ENCODE measurements at places on chromosomes 5 and 9.

GRCh38 chr9:92745331-92745730 lies 19.3 kb downstream of the BICD2 start:
- no peak for DNase-seq

GRCh38 chr9:113541019-113541900 lies 77.7 kb downstream of the RGS3 start:
- DNase-seq = no peak

DNA sequence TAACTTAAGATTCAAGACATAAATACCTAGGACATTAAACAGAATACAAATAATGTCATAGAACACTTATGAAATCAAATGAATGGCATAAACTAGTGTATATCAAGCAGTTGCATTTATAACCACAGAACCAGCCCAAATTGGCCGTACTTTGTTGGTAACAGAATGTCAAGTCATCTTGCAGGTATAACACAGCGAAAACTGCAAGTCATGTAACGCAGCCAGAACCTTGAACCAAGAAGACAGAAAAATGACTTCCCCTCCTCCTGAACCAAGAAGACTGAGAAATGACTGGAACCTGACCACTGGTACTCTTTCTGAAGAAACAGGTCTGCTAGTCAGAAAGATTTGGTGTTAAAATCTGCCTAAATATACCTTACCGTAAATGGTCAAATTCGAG lies 38.9 kb downstream of the ANKRD31 start:
- DNase-seq = no peak

DNA sequence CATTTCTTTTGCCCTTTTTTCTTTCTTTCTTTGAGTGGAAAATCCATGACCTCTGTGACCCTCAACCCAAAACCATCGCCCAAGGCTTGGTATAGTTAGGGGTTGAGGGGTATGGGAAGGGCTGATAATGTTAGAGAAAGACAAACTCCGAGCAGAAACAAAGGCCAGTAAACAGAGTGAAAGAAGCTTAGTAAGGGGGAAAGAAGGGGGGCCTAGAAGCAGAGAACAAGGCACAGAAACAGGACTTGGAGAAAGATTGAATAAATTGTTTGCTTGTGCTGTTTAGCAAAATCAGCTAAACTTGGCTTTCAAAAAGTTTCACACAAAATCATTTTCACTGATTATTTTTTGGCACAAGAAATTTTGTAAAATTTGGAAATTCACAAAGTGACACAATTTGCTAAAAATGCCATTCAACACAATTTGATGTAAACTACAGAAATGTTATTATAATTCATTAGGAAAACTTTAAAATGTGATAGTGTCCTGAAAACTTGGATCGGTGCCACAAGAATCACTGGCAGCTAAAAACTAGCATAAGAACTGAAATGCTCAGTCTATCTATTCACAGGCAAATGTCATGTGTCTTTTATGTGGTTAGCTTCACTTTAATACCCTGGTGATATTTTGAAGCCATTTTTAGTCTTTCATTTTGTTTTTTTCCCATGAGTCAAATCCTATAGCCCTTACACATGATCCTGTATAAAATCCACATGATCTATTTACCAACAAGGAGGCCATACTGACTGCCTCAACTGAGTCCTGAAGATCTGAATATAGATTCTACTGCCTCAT lies 276.4 kb downstream of the NR2F1-AS1 start:
- DNase-seq = no peak

- no peak for DNase-seq
Observed at GRCh38 chr5:141863569-141864178, 14.5 kb downstream of the PCDH1 start.

DNA sequence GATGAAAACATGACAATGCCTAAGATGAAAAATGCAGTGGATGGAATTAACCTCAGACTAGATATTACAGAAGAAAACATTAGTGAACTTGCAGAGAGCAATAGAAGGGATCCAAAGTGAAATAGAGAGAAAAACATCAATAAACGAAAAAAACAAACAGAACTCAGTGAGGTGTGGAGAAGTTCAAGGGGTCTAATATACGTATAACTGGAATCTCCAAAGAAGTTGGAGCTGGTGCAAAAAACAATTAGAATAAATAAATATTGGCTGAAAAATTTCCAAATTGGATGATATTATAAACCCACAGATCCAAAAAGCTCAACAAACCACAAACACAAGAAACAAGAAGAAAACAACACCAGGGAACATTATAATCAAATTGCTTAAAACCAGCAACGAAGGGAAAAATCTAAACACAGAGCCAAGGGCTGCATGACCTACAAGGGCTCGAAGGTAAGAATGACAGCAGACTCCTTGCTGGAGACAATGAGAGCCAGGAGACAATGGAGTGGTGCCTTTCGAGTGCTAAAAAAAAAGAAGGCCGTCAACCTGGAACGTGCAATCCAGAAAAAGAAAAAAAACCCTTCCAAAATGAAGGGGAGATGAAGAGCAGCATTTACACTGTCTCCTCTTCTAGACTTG lies 11.8 kb downstream of the FAM163B start:
- DNase-seq = no peak

- no peak for DNase-seq
Observed at GRCh38 chr9:91693226-91693625, 256.8 kb downstream of the ROR2 start.

DNA sequence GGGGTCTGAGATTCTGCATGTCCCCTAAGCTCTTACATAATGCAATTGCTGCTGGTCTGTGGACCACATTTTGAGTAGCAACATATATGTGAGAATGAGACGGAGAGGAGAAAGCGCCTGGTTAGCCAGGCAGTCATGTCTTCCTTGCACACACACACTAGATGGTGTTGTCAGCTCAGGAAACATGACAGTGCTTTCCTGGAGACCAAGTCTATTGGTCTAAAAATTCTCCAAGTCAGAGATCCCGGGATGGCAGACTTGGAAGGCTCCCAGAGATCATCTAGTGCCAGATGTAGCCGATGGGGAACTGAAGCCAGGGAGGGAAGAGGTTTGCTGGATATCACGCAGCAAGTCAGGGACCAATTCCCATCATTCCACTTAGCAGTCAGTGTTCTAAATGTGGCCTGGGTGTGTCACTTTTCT lies 53.4 kb downstream of the GALNT12 start:
- peak; percentile 21 for DNase-seq

DNA sequence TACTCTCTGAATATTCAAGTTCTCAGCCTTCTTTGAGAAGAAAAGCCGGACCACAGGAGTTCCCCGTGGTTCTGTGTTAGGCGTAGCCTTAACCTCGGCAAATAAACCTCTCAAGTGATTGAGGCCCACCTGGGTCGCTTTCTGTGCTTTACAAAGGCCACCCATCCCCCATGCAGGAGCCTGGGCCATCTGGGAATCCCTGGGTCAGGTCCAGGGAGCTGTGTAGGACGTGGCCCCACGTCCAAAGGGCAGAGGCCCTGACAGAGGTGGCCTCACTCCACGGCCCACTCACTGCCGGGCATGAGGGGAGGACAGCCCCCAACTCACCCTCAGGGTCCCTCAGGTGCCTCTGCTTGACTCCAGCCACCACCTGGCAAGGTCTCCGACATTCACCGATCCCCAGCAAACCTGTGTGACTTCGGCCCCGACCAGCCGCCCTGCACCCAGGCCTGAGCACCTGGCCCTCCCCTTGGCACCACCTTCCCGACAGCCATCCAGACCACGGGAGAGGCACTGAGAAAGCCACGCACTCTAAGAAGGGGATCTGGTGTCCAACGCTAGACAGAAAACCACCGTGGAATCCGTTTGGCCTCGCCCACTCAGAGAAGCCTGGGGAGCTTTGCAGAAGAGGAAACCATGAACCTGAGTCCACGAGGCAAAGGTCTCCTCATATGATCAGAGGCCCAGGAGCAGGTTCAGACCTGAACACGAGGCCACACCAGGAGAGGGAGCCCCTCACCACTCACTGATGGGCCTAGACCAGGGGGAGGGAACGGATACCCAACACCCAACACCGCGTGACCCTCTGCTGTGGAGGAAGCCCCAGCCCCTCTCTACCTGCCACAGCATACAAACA lies 4.5 kb downstream of the SLC12A7 start:
- no peak for DNase-seq

DNA sequence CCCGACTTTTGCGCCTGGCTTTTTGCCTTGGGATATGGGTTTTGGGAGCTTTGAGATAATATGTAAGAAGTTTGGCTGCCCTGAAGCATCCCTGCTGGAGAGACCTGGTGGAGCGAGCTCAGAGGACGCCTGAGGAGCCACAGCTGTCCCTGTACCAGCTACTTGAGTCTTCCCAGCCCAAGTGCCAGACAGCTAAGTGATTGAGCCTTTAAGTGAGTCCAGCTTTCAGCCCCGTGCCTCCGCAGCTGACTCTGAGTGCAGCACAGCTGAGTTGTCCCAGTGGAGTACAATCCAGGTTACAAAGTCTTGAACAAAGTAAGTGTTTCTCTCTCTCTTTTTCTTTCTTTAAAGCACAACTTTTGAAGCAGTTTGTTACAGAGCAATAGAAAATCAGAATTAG lies 203.8 kb upstream of the DAP start:
- DNase-seq = no peak

DNA sequence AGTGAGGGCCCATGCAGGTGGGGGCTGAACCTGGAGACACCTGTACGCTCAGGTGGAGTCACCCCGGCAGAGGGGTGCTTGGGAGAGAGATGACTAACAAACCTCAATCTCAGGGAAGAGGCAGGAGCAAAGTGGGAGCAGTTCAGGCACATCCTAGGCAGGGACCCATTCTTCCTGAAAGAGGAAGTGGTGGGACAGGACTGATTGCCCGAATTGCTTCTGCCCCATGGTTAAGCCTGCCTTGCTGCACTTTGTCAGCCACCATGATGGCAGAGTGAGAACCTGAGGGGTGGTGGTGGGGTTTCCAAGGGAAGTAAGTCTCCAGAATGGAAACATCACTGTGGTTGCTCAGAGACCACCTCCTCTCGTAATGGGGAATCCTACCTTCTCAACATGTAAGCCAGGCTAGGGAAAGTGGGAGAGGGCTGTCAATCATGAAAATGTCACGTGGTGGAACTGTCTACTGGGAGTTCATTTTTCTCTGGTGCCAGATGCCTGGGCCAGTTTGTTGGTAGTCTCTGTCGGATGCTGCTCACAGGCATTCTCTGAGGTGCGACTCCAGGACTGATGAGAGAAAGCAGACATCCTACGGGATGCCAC lies 150.4 kb downstream of the HSPA4 start:
- no peak for DNase-seq

DNA sequence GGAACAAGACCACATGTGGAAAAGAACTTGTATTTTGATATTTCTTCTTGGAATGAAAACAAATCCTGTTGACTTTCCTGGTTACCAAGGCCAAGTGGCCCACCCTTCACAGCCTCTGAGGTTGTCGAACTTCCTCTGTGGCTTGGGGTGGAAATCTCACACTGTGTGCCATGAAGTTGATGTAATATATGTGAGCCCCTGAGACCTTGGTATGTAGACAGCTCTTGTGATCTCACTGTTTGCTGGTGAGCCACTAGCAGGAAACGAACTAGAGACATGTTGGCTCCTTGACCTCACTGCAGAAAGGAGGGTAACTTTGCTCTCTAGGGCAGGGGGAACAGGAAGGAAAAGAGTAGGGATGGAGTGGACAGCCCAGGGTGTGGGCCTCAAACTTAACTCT lies 159.4 kb downstream of the ARHGAP26 start:
- DNase-seq = no peak

- peak; percentile 20 for DNase-seq
Observed at GRCh38 chr5:147310059-147310704, 75.4 kb downstream of the STK32A start.

GRCh38 chr9:113057193-113057592 lies 669 bp upstream of the ZFP37 start:
- no peak for DNase-seq

- no peak for DNase-seq
Observed at GRCh38 chr9:72932619-72933018, 20.2 kb downstream of the ALDH1A1 start.

DNA sequence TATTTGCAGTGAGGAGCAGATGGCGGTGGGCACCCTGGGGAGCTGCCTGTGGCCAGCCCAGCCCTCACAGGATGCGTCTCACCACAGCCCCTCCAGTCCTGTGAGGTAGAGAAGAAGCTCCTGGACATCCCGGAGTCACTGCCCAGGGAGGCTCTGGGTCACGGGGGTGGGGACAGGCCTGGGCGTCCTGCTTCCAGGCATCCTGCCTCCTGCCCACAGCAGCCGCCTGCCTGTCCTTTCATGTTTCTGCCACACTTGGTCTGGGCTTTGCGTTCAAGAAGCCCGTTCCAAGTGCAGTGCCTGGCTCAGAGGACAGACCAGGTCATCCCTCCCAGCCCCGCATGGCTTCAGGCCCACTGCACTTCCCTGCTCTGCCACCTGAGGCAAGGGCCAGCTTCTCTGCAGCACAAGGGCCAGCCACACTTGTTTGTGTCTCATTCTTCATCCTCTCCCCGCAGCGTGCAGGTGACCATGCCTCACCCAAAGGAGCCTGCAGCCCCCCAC lies 38.2 kb downstream of the ZDHHC11B start:
- DNase-seq = peak; percentile 18

DNA sequence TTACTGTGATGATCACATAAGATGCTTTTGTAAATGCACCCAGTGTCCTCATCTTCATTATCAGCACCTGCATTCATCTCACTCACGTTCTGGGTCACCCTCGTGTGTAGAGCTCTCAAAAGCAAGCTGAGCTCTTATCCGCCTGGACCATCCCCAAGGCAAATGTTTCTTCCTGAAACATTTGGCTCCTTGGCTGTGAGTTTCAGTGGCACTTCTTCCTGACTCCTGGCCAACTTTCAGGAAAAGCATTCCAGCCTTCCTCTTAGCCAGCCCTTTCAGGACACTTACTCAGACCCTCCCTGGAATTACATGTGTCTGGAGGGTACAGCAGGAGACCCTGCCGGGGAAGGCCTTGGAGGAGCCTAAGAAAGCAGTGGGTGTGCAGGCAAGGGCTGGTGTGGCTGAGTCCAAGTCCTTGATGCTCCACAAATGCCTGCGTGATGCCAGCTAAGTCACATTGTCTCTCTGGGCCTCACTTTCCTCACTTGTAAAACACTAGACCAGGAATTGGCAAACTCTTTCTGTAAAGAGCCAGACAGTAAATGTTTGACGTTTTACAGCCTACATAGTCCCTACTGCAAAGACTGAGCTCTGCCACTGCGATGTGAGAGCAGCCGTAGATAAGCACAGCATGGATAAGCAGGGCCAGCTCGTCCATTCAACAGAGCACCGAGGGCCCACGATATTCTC lies 72.1 kb downstream of the PDE6A start:
- DNase-seq = no peak

GRCh38 chr9:136748666-136749611 lies 614 bp upstream of the LCN6 start:
- no peak for DNase-seq

DNA sequence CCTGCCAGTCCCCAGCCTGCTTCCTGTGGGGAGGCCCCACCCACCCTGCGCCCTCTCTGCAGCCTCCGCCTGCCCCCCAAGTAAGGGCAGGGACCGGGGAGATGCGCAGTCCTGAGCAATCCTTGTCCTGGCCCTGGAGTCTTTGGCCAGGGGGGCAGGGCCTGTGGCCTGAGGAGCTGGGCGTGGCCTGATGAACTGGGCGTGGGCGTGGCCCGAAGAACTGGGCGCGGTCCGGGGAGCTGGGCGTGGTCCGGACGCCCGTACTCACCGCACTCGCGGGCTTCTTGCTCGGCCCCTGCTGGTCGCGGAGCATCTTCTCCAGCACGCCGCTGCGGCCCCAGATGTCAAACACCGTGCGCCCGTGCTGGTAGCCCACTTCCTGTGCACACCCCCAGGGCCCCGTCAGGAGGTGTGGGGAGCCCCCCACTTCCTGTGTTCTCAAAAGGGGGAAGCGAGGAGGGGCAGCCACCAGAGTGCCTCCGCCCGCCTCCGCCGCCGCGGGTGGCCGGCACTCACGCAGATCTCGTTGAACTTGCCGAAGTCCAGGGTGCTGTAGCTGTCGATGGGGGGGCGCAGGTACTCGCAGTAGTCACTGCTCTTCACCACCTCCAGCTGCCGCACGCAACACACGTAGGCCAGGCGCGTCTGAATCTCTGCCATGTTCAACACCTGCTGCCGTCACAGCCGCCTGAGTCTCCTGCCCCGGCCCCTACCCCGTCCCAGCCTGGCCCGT lies 2.7 kb upstream of the NSMF start:
- DNase-seq = peak; percentile 51
